ENCODE measurements at places on chromosomes 7 and 10.

DNA sequence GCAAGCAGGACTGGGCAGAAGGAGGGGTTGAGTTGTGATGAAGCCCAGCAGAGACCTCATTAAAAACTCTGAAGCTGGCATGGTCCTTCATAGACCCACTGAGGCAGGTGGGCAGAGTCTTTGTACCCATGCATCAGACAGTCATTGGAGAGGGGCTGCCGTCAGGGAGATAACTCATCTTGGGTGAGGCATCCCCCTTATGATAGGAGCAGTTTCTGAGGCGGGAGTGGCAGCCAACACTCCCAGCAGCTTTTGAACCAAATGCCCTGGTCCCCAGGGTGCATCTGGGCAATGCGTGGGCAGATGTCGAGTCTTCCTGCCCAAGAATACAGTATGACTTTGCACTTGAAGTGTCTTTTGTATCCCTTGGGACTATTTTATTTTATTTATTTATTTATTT is 68.1 kb downstream of the HTR5A start:
- no peak for DNase-seq

DNA sequence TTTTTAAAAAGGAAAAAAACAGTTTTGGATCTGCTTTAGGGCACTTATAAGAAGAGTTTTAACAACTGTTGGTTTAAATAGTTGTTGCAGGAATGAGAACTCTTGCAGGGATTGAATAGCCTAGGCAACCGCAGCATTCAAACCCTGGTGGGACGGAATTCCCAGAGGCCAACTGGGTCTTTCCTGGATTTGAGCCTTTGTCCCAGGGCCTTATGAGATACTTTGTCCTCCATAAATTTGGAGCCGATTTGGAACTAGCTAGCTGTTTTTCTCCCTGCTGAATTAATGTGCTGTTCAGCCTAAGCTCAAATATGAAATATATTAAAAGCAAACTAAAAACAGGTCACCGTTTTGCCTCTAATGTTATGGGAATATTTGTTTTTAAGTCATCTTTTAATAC is 109.6 kb downstream of the LRMDA start:
- no peak for DNase-seq

GRCh38 chr7:43915907-43916306 is 9.5 kb upstream of the URGCP start:
- no peak for DNase-seq

- DNase-seq: no peak
These were observed 248.4 kb downstream of the WDR11 start for GRCh38 chr10:121099592-121099991.

- DNase-seq: peak; percentile 54
These were observed 37.4 kb upstream of the EEPD1 start for GRCh38 chr7:36115448-36116321.

DNA sequence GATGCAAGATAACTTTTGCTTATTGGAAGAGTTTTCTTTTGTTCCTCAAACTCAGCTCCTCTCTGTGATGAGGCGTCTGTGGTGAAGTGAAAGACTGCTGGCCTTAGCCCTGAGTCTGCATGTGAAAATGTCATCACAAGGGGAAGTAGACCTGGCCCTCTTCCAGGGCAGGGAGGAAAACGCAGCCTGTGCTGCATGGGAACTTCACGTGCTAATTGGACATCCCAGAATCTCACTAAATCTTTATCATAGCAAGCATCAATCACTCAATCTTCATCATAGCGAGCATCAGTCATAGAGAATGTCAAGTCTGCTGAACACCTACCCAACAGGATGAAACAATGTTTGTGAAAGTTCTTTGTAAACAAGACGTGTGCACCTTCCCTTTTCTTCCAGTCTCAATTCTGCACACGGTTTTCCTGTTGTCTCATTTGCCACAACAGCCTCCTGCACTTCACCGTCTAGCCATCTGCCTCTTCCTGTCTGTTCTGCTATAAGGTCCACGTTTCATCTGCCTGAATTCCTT is 314.6 kb downstream of the FRMD4A start:
- DNase-seq: no peak

DNA sequence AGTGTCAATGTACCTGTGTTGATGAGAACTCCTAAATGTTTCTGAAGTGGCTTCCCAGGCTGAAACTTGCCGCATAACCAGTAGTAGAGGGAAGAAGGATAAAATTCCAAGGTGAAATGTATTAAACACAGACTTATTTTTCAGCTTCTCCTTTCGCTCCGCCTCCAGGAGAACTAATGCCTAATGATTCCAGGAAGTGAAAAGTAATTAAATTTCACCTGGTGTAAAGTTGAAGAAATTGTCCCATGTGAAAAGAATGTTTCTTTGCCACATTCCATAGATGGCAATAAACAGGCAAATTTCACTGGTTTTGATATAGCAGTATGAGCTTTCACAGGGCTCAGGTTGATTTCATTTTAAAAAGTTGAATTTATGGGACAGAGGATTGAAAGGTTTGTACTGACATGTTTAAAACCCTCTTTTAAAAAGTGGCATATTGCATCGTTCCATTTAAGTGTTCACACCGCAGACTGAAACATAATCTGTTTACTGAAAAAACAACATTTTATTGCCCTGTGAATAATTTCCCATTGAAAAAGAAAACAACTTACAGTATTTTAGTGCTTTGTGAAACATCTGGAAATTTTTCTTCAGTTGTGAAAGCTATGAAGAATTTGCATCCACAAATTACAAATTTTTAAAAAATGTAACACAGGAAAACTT is 453.4 kb upstream of the NFE2L3 start:
- DNase-seq: no peak

DNA sequence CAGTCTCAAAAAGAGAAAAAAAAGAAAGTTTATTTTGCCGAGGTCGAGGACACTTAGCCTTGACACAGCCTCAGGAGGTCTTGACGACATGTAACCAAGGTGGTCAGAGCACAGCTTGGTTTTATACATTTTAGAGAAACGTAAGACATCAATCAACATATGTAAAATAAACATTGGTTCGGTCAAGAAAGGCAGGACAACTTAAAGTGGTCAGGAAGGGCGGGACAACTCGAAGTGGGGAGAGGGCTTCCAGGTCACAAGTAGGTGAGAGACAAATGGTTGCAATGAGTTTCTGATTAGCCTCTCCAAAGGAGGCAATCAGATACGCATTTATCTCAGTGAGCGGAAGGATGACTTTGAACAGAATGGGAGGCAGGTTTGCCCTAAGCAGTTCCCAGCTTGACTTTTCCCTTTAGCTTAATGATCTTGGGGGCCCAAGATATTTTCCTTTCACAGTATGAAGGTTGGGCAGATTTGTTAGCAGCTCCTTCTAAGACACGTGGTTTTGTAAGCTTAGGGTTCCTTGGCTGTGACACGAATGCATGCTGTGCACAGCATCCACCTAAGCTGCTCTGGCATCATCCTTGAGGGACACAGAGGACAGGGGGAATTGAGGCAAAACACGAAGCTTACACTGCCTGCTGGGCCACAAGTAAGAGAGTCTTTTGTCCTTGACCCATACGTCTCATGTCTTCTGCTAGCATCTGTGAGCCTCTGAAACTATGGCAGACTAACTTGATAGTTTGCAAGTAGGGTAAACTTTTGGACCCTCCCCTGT is 3.3 kb upstream of the VDAC2 start:
- no peak for DNase-seq

Data from NCI-H446 (cell line).